ENCODE measurements at places on chromosomes 16 and 17.

GRCh38 chr16:1721372-1721771 lies 15.4 kb downstream of the MAPK8IP3 start:
- no peak for DNase-seq

- no peak for DNase-seq
Observed at GRCh38 chr17:44907729-44908470, 7.4 kb downstream of the GFAP start.

GRCh38 chr17:19727501-19728078 lies 11.2 kb upstream of the SLC47A2 start:
- DNase-seq, result no peak

GRCh38 chr16:13999895-14000425 lies 71.2 kb upstream of the MRTFB start:
- no peak for DNase-seq

DNA sequence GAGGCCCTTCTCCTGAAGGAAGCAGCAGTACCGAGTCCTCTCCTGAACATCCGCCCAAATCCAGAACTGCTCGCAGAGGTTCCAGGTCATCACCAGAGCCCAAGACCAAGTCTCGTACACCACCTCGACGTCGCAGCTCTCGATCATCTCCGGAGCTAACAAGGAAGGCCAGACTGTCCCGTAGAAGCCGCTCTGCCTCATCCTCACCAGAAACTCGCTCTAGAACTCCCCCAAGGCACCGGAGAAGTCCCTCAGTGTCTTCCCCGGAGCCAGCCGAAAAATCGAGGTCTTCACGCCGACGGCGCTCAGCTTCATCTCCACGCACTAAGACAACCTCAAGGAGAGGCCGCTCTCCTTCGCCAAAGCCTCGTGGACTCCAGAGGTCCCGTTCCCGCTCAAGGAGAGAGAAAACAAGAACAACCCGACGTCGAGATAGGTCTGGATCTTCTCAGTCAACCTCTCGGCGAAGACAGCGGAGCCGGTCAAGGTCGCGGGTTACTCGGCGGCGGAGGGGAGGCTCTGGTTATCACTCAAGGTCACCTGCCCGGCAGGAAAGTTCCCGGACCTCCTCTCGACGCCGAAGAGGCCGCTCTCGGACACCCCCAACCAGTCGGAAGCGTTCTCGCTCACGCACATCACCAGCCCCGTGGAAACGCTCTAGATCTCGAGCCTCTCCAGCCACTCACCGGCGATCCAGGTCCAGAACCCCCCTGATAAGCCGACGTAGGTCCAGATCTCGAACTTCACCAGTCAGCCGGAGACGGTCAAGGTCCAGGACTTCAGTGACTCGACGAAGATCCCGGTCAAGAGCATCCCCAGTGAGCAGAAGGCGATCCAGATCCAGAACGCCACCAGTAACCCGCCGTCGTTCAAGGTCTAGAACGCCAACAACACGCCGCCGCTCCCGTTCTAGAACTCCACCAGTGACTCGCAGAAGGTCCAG lies 11.3 kb downstream of the ELOB start:
- DNase-seq, result no peak

DNA sequence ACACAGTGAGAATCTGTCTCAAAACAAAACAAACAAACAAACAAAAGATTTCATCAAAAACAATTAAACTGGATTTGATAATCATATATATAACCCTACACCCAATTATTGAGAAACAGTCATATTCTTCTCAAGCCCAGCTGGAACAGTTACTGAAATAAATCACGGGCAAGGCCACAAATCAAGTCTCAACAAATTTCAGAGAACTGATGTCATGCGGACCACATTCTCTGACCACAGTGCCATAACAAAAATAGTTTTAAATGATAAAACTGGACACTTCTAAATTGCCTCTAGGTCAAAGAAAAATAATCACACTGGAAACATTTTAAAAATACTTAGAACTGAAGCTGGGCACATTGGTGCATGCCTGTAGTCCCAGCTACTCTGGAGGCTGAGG lies 15.9 kb upstream of the PIK3R5 start:
- no peak for DNase-seq
